Caco-2 (cell line): ENCODE measurements at places on chromosomes 7 and 10. TPM values are rescaled to one million over a fixed set of nuclear protein-coding genes. Genes with fewer than 3 reads are reported as not detected.
A peak's percentile ranks its signal among the peaks of the same experiment; 100 is the strongest.

DNA sequence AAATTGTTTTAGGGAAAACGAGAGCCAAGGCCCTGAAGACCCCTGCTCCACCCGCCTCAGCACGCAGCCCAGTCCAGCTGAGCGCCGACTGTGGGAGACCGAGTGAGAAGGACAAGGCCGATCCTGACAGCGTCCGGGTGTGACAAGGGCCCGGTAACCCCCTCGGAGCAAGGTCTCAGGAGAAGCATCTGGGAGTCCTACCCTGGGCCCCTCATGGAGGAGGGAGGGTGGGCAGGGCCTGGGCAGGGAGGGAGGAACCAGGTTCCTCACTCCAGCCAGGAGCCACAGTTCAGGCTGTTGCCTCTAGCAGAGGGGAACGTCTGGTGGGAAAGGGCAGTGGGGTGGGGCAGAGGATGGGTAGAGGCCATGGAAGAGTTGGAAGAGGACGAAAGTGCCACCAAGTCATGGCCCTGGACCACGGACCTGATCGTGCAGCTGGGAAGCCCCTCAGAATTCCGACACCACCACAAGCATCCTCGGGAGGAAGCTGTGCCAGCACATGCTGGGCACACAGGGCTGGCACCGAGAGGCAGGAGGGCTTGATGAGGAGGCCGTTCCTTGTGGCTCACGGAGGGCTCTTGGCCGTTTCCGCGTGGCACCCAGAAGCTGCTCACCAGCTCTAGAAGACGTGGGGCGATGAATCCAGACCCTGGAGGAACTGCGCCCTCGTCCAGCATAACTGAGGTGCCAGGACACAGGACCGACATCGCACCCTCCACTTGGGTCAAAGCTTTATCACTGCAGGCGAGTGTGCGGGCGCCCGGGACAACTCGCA, 2.2 kb upstream of the KNDC1 start:
- peak; percentile 35 for DNase-seq

- no peak for DNase-seq
These were observed 882 bp downstream of the ZNF282 start for GRCh38 chr7:149196151-149196704.

DNA sequence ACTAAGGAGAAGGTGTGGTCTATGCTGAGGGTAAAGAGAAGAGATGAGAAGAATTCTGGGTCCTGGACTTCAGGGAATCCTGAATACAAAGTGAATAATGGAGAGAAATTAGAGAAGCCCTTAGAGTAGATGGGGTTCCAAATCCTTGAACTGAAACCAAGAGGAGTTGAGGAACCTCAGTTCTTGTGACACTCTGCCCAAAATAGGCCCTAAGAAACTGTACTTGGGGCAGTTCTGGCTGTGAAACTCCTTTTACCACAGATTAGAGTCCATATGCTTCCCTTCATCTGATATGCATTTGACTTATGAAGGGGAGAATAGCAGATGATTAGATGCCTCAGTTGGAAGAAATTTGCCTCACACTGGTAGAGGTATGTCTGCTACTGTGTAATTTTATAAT, 19.0 kb downstream of the TES start:
- DNase-seq = no peak

DNA sequence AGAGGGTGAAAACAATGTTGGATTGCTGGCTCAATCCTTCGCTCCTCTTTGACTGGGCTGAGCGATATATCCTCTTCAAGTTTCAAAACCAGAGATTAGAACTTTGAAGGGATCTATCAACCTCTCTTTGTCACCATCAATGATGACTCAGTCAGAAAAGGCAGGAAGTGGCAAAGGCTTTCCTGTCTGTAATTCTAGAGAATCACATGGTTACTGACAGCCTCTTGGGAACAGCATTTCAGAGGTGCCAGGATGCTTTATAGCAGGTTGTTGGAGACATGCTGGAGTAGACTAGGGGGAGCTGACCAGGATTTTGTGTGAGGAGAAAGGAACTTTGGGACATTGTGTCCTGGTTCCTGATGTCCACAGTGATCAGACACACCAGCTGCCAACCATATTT, 81.3 kb downstream of the PRKCQ start:
- no peak for DNase-seq

GRM3 gene
- total RNA-seq = not detected in 2 replicates

PSMG3 gene
- total RNA-seq = 35.1 and 38.1 TPM in 2 replicates

DNA sequence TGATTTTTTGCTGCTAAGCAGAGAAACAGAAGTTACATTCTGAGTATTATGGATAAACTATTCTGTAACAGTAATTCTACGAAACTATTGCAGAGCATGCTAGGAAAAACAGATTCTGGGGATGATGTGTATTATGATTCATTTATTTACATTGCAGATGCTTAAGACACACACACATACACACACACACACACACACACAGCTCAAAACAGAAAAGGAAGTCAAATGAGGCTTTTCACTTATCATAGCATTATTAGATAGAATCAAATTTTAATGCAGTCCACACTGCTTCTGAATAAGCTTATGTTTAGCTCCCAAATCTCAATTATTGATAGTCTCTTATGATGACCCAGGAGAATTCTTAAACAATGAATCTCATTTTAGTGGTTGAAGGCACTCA, 307.2 kb downstream of the HGF start:
- DNase-seq = no peak

GOLGA7B gene
- total RNA-seq = 0.21 and 0.36 TPM in 2 replicates

DNA sequence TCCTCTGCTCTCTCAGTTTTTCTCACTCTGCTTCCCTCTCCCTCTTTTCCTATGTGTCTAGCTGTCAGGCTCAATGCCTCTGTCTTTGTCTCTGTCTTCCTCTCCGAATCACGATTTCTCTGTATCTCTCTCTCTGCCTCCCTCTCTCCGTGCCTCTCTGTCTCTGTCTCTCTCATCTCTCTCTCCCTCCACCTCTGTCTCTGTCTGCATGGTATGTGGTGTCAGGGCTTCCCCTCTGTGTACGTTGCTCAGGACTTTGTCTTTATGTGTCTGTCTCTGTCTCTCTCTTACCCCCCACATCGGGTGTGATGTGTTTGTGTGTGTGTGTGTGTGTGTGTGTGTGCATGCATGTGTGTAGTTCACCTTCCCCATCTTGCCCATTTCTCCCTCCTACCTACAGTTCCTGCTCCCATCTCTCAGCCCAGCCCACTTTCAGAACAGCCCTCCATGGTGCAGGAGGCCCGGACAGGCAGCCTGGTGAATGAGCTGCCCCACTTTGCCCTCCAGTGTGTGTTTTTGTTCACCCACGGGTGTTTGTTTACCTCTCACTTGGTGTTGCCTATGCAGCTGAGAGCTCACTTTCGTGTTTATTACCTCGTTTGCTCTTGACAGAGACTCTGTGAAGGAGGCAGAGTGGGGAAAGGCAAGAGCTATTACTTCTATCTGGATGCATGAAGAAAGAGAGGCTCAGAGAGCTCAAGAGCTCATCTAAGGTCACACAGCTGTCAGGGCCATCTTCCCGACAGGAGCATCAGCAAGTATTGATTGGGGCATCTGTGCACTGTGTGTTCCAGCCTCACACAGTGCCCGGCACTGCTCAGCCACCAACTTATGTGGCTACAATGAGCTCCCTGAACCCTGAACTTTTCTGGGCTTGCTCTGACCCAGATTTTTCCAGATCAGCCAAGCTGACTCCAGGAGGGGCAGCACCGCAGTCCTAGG, 163.5 kb upstream of the ZMIZ1 start:
- DNase-seq = no peak

GATA3 gene
- total RNA-seq = 27.7 and 32.0 TPM in 2 replicates
